ENCODE measurements at places on chromosomes 11 and 22.

GRCh38 chr22:30781271-30781875 is 86.7 kb downstream of the OSBP2 start:
- DNase-seq, result no peak

DNA sequence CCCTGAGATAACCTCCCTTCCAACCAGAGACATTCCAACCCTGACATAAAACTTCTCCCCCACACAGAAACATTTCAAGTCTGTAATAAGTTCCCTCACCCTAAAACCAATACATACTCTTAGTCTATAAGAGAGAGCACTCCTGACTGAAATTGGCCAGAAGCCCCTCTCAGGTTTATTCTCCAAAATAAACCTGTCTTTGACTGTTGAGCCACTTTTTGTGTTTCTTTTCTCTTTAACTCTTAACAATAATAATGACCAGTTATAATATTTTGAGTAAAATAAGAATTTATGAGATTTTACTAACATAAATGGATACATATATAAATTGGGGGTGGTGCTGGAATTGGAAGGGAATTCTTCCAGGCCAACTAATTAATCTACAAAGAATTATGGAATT is 93.6 kb downstream of the GRM5 start:
- DNase-seq, result no peak

- DNase-seq, result no peak
Observed at GRCh38 chr11:3095712-3096361, 38.6 kb upstream of the CARS1 start.

- DNase-seq, result no peak
Observed at GRCh38 chr11:64090806-64091516, 55.2 kb downstream of the FLRT1 start.

- peak; percentile 65 for DNase-seq
Observed at GRCh38 chr22:24952837-24953383, 394 bp downstream of the KIAA1671 start.

GRCh38 chr11:103794262-103794661 is 242.2 kb upstream of the DDI1 start:
- no peak for DNase-seq

DNA sequence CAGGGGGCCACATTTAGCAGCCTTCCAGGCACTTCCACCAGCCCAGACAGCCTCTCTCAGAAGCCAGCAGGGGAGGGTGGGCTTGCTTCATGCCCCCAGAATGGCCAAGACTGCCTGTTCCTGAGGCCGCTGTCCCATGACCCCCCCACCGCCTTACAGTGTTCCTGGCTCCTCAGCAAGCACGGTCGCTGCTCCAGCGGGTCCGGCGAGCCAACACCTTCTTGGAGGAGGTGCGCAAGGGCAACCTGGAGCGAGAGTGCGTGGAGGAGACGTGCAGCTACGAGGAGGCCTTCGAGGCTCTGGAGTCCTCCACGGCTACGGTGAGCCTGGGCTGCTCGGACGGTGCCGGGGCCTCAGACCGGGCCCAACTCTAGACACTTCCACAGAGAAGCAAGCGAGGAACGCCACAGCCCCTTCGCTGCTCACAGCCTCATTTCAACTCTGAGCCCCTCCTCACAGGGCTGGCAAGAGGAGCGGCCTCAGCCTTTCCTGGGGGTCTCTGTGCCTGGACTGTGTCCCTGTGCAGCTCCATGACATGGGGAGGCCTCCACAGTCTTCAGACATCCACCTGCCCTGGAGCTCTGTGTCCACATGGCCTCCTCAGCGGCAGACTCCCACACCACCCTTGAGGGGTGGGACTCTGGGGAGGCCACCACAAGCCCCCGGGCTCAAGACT is 668 bp downstream of the F2 start:
- DNase-seq, result no peak

- DNase-seq, result no peak
Observed at GRCh38 chr11:39990421-39990831, 1469.0 kb downstream of the LRRC4C start.

DNA sequence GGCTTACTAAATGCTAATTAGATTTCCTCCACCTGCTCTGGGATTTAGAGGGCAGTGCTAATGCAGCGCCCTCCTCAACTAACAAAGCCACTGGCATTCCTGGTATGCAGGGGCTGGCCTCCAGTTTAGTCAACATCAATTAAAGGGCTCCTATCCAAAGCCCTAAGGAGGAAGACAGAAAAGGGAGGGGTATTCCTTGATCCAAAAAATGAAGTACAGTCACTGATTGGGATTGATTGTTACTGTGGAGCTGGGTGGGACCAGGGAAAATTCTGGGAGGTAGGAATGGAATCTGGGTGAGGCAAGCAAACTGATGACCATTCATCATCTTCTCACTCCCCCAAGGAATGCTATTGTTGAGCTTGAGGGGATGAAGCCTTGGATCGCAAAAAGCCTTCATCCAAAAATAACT is 52.2 kb downstream of the GAB2 start:
- peak; percentile 62 for DNase-seq

DNA sequence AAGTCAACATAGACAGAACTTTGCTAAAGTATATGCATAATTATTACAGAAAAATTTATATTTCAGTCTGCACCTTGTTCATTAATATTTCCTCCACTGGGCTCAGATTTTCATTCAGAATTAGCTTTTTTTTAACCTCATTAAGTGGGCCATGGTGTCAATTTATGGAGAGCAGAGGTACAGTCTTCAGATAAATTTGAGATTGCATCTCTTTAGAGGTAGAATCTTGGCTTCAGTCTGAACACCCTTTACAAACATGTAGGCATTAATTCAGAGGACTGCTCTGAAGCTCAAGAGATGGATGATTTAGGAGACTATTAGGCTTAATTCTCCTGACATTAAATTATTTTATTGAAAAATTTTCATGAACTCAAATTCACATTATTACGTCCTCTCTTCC is 3.4 kb upstream of the HBB start:
- DNase-seq, result no peak

DNA sequence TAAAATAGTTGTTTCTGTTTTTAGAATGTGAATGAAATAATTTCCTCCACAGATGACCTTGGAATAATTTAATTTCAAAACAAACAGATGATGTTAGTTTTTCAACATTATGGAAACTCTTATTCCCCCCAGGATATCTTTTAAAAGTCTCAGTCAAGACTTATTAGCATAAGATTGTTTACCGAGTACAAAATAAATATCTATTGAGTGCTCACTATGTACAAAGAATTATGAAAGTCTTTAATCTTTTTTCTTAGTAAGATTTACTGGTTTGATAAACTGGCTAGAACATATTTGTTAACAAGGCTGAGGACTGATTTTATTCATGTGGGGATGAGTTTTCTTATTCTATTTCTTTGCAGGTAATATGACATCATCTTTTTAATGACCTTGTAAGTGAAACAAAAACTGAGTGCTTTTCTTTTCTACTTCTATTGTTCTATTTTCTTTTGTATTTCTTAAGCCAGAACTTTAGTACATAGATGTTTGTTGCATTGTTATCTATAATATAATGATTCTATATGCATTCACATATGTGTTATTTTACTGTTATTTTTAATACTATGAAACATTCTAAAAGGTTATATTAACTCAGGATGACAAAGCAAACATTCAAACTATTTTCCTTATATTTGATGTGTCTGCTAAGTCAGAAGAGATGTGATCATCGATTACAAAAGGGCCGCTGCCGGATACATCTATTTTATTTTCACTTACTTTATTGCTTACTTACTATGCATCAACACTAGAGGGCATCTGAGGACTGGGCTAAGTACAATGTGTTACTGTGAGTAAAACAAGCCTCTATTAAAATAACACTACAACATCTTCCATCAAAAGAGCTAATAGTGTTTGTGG is 111.0 kb upstream of the ARHGAP42 start:
- peak; percentile 64 for DNase-seq

- no peak for DNase-seq
Observed at GRCh38 chr11:17921659-17922415, 91.0 kb downstream of the SERGEF start.

DNA sequence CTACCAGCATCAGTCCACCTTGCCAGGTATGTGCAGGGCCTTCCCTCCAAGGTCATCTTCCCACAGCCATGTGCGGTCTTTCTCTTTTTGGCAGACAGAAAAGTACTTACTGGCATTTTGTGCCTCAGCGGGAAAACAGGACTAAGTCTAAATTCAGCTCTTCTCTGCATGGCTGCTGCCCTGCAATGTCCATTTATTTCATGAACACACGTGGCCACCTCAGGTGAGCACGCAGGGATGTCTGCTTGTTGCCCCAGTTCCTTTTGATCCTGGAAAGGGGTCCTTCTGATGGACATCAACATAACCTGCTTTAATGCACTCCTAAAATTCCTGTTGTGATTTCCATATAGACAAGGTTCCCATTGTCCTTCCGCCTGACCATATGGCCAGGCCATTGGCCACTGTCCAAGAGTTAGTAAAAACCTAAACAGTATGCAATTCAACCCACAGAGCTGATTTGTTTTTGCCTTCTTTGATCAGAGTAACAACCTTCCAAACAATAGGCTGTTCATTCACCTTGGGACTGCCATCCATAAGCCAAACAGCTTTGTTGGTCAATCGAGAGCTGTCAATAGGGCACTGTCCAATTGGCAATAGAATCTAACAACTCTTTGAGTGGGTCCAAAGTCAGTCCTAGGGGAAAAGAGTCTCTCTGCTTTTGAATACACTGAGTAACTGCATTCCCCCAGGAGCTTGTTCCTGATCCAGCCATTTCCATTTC is 5.9 kb downstream of the TREH start:
- DNase-seq, result no peak

GRCh38 chr11:11708256-11708655 is 86.5 kb upstream of the GALNT18 start:
- DNase-seq, result no peak

- no peak for DNase-seq
Observed at GRCh38 chr11:121683791-121684190, 231.0 kb upstream of the SORL1-AS1 start.

DNA sequence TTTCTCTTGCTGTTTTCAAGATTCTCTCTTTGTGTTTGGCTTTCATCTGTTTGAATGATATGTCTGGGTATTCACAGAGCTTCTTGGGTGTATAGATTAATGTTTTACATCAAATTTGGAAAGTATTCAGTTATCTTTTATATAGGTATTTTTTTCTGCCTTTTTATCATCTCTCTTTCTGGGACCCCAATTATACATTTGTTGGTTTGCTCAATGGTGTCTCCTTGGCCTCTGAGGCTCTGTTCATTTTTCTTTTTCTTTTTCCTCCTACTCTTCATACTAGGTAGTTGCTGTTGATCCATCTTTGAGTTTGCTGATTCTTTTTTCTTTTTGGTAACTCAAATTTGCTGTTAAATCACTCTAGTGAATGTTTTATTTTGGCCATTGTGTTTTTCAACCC is 14.3 kb downstream of the PLAAT5 start:
- no peak for DNase-seq

GRCh38 chr22:21980547-21980946 is 2.0 kb downstream of the TOP3B start:
- DNase-seq, result no peak

DNA sequence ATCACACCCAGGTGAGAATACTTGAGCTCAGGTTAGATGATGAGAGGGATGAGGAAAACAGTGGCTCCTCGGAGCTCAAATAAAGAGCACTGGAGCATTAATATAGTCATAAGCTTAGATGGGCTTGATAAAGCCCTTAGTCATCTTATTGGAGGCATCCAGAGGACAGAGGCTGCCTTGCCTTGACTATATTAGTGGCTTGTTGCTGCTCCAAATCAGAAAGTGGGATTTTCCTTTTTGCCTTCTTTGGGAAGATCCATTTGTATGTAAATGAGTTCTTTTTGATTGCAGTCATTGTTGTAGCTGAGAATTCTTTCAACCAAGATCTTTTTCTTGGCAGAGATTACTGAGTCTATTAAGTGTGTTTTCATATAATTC is 18.9 kb downstream of the ADM start:
- DNase-seq, result no peak
